ENCODE measurements at places on chromosomes 7 and 10. TPM values are rescaled to one million over a fixed set of nuclear protein-coding genes. Genes with fewer than 3 reads are reported as not detected.
A peak's percentile ranks its signal among the peaks of the same experiment; 100 is the strongest.

SAP25 gene
- total RNA-seq: 1.1 TPM

- H3K27ac ChIP-seq: no peak overlapping the region
- peaks cover 33% of the 10 kb centered on the region for H3K4me1 ChIP-seq
- DNase-seq: no peak
- no peaks in the 10 kb centered on the region for H3K27me3 ChIP-seq
- no peaks in the 10 kb centered on the region for H3K36me3 ChIP-seq
- H3K4me3 ChIP-seq: no peak overlapping the region
Observed at GRCh38 chr7:150384406-150385301, 5.5 kb downstream of the ZNF775 start.

DNA sequence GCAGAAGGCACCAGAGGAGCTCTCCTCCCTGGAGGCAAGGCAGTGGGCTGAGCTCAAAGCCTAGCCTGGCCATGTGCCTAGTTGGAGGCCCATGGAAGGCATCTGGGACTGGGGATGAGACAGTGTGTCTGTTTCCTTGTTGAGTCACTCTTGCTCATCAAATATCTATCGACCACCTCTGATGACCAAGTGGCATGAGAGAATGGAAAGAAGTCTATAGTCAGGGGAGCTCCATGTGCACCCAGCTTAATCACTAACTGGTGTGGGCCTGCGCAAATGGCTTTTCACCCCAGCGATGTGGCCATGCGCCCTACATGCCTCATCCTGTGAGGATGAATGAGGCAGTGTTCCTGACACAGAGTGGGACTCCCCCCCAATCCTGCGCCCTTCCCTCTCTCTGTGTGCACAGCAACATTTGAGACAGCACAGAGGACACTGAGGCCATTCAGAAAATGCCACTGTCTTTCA, 229.9 kb downstream of the RPS24 start:
- H3K4me3 ChIP-seq: no peak overlapping the region
- no peaks in the 10 kb centered on the region for H3K36me3 ChIP-seq
- no peaks in the 10 kb centered on the region for H3K27me3 ChIP-seq
- H3K27ac ChIP-seq: no peak overlapping the region
- DNase-seq: no peak

DNA sequence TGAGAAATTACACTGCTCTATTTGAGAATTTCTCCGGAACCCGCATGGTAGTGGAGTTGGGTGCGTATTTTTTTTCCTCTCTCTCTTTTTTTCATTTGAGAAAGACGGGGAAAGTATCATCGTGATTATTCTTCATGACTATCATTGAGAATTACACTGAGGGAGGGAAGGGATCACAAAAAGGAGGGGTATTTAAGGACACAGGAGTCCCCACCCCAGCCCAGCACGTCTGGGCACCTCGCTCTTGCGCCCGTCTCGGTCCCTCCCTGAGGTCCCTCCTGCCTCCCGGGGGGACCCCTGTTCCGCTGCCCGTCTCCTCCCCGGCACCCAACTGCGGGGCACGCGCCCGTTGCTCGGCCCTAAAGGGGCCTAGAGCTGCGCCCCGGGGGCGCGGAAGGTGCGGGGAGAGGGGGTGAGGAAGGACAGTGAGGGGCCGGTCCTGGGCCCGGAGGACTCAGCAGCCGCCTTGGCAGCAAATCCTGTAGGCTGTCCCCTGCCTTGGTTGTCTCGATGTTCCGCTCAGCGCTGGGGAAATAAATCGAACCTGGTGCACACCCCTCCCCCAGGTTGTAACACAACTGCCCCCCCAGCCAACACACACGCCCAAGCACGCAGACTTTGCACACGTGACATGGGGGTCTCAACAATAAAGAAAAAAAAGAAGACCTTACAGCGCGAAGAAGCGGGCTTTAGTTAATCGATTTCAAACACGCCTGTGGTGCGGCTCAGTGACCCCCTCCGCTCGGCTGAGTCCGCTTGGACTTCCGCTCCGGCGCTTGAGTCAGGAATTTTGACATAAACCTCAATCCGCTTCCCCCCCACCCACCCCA, 18.6 kb upstream of the GATA3 start:
- peaks cover 46% of the 10 kb centered on the region for H3K4me1 ChIP-seq
- no peak for DNase-seq
- no peak overlapping the region for H3K4me3 ChIP-seq
- H3K36me3 ChIP-seq: no peaks in the 10 kb centered on the region
- peaks cover 100% of the 10 kb centered on the region for H3K27me3 ChIP-seq
- no peak overlapping the region for H3K27ac ChIP-seq

DNA sequence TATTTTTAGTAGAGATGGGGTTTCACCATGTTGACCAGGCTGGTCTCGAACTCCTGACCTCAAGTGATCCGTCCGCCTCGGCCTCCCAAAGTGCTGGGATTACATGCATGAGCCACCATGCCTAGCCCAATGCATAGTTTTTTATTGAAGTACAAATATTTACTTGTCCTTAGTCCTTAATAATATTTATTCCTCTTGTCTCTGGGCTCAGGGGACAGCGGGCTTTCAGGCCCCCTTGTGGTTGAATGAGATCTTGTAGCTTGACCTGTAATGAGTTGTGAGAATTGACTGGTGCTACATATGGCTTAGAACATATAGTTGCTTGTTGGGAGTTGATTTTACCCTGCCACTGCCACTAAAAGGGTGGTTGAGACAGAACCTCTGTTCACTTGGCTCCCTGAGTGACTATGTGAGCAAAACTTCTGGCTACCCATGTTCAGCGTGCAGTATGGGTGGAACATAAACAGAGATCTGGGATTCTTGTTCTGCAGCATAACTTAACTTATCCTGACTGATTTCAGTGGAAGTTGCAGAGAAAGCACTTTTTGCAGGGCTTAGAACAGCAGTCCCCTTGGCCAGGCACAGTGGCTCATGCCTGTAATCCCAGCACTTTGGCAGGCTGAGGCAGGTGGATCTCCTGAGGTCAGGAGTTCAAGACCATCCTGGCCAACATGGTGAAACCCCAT, 14.9 kb downstream of the CCL26 start:
- DNase-seq: no peak
- H3K4me3 ChIP-seq: no peak overlapping the region
- no peaks in the 10 kb centered on the region for H3K27me3 ChIP-seq

GRCh38 chr7:31126976-31127375, 74.9 kb downstream of the ADCYAP1R1 start:
- H3K27ac ChIP-seq: no peak overlapping the region
- H3K27me3 ChIP-seq: peaks cover 54% of the 10 kb centered on the region
- H3K36me3 ChIP-seq: no peaks in the 10 kb centered on the region
- H3K4me3 ChIP-seq: no peak overlapping the region
- DNase-seq: no peak

- H3K4me3 ChIP-seq: no peak overlapping the region
- peaks cover 58% of the 10 kb centered on the region for H3K36me3 ChIP-seq
- no peak for DNase-seq
- no peak overlapping the region for H3K27ac ChIP-seq
Observed at GRCh38 chr7:39702133-39702532, 78.8 kb downstream of the RALA start.

- peak; percentile 19 for DNase-seq
- peaks cover 12% of the 10 kb centered on the region for H3K27me3 ChIP-seq
- no peaks in the 10 kb centered on the region for H3K4me1 ChIP-seq
- H3K4me3 ChIP-seq: no peak overlapping the region
- peak overlapping the region; percentile 27 for H3K27ac ChIP-seq
Observed at GRCh38 chr10:15461353-15462108, 90.4 kb upstream of the FAM171A1 start.

GRCh38 chr7:141533149-141533949, 17.9 kb upstream of the AGK start:
- peak; percentile 57 for DNase-seq
- no peak overlapping the region for H3K4me3 ChIP-seq
- H3K27ac ChIP-seq: peak overlapping the region; percentile 72
- H3K36me3 ChIP-seq: no peaks in the 10 kb centered on the region

DNA sequence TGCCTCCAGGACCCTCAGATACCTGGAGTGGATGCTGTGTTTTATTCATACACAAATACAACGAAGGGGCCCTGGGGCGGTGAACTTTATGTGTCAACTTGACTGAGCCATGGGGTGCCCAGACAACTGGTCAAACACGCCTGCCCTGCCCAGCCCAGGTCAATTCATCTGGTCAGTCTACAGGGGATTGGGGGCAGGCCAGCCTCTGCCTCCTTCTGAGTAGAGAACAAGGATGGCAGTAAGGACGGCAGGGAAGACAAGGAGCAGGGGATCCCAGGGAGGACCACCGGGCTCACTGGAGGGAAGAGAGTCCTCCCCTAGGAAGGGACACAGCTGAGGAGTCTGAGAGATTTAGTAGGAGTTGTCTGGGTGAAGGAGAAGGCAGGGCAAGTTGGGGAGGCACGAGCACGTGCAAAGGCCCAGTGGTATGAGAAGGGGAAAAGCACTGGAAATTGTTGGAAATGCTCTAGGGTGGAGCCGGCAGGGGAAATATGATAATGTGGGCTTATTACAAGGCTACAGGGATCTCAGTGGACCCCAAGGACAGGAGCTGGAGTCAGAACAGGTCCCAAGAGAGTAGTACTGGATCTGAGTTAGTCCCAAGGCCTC, 63.4 kb downstream of the MYL10 start:
- no peak overlapping the region for H3K27ac ChIP-seq
- H3K4me1 ChIP-seq: peaks cover 5% of the 10 kb centered on the region
- DNase-seq: no peak
- no peak overlapping the region for H3K4me3 ChIP-seq

DNA sequence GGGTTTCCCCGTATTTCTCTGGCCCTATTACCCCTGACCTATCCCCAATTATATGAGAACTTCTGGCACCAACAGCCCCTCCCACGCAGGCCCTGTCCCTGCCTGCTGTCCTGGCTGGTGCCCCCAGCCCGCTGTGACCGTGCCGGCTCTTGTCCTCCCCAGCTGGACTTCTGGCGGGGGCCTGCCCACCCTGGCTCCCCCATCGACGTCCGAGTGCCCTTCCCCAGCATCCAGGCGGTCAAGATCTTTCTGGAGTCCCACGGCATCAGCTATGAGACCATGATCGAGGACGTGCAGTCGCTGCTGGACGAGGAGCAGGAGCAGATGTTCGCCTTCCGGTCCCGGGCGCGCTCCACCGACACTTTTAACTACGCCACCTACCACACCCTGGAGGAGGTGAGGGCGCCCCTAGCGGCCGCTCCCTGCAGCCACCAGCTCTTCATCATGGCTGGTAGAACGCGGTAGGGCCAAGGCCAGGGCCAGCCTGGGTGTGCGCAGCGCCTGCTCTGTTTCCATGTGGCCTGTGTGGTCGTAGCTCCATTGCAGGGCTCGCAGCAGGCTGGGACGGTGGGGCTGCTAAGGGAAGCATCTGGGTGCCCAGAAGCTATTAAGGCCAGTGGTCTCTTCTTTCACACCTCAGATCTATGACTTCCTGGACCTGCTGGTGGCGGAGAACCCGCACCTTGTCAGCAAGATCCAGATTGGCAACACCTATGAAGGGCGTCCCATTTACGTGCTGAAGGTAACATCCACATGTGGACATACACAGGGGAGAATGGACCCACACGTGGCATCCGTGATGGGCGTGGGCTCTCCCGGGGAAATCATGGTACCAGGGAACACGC, 1.4 kb downstream of the CPA1 start:
- H3K27ac ChIP-seq: no peak overlapping the region
- H3K36me3 ChIP-seq: no peaks in the 10 kb centered on the region
- peaks cover 20% of the 10 kb centered on the region for H3K27me3 ChIP-seq

DNA sequence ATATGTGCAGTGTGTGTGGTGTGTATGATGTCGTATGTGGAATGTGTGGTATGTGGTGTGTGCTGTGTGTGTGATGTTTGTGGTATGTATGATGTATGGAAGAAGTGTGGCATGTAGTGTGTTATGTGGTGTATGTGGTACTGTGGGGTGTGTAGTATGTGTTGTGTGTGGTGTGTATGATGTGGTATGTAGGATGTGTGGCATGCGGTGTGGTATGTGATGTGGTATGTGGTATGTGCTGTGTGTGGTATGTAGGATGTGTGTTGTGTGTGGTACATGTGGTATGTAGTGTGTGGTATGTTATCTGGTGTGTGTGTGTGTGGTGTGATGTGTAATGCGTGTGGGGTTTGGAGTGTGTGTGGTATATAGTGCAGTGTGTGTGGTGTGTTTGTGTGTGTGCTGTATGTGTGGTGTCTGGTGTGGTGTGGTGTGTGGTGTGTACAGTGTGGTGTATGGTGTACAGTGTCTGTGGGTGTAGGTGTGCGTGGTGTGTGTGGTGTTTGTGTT, 129.6 kb downstream of the ATP6V0E2 start:
- no peak for DNase-seq
- H3K36me3 ChIP-seq: no peaks in the 10 kb centered on the region
- peaks cover 3% of the 10 kb centered on the region for H3K27me3 ChIP-seq
- H3K27ac ChIP-seq: no peak overlapping the region
- no peaks in the 10 kb centered on the region for H3K4me1 ChIP-seq

DNA sequence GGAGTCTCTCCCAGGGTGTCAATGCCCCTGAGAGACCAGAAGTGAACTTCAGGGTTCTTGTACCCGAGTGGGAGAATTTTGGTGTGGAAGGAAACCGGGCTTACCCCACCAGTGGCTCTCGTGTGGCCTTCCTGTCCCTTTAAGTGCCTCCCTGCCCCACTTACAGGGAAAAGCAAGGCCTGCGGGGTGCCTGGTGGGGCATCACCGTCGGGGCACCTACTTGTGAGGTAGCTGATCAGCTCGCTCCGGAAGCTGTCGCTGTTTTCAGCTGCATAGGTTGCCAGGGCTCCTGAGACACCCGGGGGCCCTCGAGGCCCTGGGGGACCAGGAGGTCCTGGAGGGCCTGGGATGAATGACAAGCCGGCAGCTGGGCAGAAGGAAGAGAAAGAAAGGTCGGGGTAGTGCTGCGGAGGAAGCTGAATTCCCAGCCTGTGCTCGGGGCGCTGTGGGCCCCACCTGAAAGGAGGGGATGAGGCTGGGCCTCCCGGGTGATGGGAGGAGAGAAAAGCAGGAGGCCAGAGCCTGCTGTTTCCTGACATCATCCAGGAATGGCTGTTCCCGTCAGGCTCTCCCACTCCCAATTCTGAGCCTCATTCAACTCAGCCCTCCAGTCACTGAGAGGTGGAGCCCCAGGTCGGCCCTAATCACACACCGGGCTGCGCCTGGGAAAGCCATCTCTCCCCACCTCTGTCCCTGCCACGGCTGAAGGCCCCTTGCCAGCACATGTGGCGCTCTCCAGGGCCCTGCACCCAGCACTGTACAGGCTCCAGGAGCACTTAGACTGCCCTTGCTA, 51.1 kb downstream of the COL17A1 start:
- no peak overlapping the region for H3K4me3 ChIP-seq
- no peak overlapping the region for H3K27ac ChIP-seq
- DNase-seq: no peak
- no peaks in the 10 kb centered on the region for H3K27me3 ChIP-seq
- peaks cover 6% of the 10 kb centered on the region for H3K4me1 ChIP-seq

DNA sequence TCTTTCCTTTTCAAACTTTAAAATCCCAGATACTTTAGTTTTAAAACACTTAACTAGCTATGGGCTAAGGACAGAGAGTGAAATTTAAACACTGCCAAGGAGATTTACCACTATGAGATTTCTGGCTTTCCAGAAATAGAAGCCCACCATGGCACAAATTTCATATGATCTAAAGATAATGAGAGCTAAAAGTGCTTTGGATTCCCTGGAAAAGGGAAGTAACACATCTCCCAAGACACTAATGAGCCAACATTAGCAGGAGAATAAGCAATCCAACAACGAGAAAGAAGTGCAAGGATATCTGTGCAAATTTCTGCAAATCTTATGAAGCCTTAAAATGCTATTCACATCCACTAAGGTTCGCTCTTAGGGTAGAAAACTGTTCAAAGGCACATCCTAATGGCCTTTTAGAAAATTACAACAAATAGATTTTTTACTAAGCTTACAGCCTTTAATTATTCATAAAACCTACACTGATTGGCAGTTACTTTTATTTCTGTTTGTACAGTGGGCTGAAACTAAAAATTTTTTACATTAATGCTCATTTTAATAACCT, 100.3 kb downstream of the RAPGEF5 start:
- H3K4me3 ChIP-seq: no peak overlapping the region
- no peak for DNase-seq
- no peaks in the 10 kb centered on the region for H3K27me3 ChIP-seq
- H3K36me3 ChIP-seq: no peaks in the 10 kb centered on the region
- no peak overlapping the region for H3K27ac ChIP-seq
